ENCODE measurements at places on chromosomes 16 and 17. TPM values are rescaled to one million over a fixed set of nuclear protein-coding genes. Genes with fewer than 3 reads are reported as not detected.

ITGAD gene
- 0.10 TPM for total RNA-seq

ZACN gene
- not detected for total RNA-seq

GRCh38 chr16:53098526-53099317 lies 43.9 kb downstream of the CHD9 start:
- peak; percentile 87 for DNase-seq

DNA sequence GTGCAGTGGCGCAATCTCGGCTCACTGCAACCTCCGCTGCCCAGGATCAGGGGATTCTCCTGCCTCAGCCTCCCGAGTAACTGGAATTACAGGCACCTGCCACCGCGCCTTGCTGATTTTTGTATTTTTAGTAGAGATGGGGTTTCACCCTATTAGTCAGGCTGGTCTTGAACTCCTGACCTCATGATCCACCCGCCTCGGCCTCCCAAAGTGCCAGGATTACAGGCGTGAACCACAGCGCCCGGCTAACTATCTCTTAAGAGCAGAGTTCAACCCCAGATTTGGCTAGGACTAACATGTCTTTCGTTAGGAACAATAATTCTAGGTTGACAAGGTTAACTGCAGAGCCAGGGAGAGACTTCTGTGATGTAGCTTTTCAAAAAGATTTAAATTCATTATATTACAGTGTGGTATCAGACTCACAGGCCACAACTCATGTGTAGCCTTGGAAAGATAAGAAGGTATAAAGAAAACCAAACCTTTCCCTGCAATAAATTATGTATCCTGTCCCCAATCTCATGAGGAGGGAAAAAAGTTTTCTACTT lies 4.3 kb downstream of the CHTF8 start:
- no peak for DNase-seq

RGS11 gene
- 2.4 TPM for total RNA-seq

MARVELD3 gene
- 3.0 TPM for total RNA-seq

GRCh38 chr17:19573075-19573474 lies 39.4 kb downstream of the SLC47A1 start:
- no peak for DNase-seq

DNA sequence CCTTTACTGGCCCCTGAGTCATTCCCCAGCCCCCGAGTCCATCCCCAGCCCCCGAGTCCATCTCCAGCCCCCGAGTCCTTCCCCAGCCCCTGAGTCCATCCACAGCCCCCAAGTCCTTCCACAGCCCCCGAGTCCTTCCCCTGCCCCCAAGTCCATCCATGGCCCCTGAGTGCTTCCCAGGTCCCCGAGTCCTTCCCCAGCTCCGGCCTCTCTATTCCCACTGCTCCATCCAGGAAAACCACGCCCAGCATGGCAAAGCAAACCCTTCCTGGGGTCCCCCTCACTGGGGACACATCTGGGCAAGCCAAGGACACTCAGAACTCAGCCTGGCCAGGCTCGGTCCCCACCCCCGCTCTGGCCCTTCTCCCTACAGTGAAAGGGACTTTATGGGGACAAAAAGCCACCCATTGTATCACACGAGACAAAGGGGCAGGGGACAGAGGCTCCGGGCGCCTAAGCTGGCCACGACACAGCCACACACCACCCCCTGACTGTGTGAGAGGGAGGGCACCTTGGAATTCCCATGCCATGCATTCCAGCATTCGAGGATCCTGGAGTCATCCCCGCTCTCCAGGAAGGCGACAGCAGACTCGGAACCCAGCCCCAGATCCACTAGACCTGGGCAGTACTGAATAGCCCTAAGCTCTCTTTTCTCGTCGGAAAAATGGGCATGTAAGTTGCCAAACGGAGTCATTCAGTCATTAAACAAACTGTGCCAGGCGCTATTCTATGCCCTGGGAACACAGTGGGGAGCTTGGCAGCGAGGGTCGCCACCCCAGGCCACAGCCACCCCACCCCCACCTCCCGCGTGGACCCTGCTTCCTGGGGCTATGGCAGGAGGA lies 14.0 kb downstream of the PLLP start:
- no peak for DNase-seq

CLEC18A gene
- total RNA-seq, result 0.89 TPM

GRCh38 chr16:12390644-12391043 lies 413.0 kb downstream of the CPPED1 start:
- DNase-seq, result no peak

- no peak for DNase-seq
Observed at GRCh38 chr17:7235693-7236665, 1.7 kb upstream of the DVL2 start.

- DNase-seq, result no peak
Observed at GRCh38 chr17:75352079-75352569, 53.4 kb downstream of the GRB2 start.

GRCh38 chr17:42243493-42243982 lies 32.7 kb downstream of the STAT5B start:
- no peak for DNase-seq

DNA sequence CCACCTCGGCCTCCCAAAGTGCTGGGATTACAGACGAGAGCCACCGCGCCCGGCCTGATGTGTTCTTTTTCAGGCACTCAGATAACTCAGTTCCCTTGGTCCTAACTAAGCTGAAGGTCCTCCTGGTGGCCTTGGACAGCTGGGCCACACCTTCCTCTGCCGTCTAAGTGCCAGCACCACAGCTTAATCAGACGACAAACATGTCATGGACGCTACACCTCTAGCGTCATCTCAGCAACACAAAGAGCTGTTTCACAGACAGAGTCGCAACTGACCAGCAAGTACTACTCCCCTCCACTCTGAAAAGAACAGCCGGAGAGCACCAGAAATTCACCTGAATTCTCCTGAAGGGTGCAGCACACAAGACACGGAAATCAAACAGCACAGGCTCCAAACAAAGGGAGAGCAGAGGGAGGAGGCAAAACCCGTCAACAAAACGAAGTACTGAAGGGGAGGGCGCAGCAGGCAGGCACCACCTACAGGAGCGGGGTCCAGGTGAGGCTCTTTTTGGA lies 4.4 kb downstream of the TRAP1 start:
- no peak for DNase-seq

SEZ6 gene
- 0.30 TPM for total RNA-seq

TMEM95 gene
- total RNA-seq, result not detected

ZG16B gene
- total RNA-seq, result 2.6 TPM

KRT14 gene
- 763 TPM for total RNA-seq

ATP1B2 gene
- 2.9 TPM for total RNA-seq

GRCh38 chr16:2335286-2335895 lies 5.1 kb downstream of the ABCA3 start:
- DNase-seq, result no peak

GRCh38 chr17:50739098-50739497 lies 19.7 kb downstream of the LUC7L3 start:
- no peak for DNase-seq

TBC1D3 gene
- not detected for total RNA-seq

GRCh38 chr16:80300876-80301275 lies 239.9 kb upstream of the DYNLRB2 start:
- DNase-seq, result no peak

DNA sequence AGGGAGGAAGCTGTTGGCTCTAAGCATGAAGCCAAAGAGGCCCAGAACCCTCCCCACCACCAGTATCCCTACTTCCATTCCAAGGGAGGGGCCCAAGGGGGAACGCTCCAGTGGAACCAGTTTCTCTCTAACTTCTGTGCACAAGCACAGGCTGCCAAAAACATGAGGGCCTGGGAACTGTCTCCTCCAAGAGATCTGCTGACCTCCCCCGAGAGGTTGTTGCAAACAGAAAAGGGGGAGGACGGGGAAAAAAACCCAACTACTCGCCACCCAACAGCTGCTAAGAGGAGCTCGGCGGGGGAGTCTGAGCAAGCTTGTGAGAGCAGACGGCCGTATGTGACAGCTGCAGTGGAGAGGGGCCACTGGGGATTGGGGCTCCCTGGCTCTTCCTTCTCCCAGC lies 15.7 kb upstream of the SLC35B1 start:
- DNase-seq, result peak; percentile 53

DNA sequence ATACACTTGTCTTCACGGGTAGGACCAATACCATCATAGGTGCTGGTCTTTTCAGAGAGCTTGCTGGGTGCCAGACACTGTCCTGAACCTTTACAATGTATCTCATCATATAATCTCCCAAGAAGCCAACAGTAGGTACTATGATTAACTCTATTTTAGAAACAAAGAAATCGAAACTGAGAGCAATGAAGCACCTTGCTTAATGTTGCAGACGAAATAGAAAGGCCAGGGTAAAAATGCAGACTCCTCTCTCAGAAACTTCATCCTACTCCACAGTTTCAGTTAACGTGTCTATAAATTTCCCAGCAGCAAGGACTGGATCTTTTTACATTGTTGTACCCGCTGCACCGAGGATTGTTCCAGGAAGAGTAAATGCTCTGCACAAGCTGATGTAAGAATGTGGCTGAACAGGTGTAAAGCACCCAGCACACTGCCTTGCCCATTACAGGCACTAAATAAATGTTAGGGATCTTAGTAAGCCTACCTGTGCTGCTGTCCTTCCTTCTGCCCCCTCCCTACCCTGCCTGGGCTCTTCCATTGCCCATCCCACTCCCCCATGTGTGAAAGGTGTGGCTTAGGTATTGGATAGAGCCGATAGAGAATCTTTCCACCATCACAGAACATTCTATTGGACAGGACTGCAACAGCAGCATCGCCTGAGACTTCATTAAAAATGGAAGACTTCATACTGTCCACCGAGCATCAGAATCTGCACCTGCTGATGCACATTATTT lies 476.7 kb downstream of the SOX9 start:
- DNase-seq, result no peak

IGFALS gene
- not detected for total RNA-seq

DNA sequence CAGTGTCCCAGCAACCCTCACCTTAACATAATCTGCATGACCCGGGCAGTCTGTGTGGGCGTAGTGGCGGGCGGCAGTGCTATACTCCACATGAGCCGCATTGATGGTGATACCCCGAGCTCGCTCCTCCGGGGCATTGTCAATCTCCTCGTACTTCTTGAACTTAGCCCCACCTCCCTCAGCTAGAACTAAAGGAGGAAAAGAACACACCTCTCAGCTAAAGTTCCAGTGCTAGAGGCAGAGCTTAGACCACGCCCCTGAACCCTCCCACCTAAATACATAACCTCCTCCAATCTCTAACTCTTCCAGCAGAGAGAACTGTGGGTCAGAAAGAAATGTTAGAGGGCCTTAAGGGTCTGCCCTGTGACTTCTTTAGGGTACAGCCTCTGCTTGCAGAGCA lies 855 bp downstream of the TUFM start:
- no peak for DNase-seq

DNA sequence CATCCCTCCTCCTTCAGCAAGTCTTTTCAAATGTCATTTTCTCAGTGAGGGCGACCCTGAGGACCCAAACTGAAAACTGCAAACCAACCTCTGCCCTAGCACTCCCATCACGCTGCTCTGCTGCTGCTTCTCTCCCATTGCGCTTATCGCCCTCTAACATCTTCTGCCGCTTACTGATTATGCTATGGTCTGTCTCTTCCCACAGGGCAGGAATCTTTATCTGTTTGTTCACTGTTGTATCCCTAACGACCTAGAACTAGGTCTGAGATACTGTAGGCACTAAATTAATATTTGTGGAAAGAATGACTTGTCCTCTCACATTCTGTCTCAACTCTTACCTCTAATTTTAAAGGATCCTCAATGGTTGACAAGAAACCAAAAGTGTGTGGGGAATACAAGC lies 12.5 kb downstream of the ZSCAN32 start:
- DNase-seq, result no peak

DNA sequence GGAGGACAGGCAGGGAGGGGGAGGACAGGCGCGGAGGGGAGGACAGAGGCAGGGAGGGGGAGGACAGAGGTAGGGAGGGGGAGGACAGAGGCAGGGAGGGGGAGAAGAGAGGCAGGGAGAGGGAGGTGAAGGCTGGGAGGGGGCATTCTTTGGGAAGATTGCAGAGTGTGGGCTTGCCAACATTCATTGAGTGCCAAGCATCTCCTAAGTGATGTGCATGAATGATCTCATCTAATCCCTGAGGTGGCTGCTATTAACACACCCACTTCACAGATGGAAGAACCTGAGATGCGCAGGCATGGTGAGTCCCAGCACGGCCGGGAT lies 58.3 kb downstream of the NT5M start:
- peak; percentile 68 for DNase-seq

DNA sequence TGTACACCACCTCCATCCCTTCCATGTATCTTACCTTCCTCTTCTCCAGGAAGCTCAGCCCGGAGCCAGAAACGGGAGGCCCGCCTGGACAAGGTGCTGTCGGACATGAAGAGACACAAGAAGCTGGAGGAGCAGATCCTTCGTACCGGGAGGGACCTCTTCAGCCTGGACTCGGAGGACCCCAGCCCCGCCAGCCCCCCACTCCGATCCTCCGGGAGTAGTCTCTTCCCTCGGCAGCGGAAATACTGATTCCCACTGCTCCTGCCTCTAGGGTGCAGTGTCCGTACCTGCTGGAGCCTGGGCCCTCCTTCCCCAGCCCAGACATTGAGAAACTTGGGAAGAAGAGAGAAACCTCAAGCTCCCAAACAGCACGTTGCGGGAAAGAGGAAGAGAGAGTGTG lies 756 bp upstream of the MVP start:
- DNase-seq, result no peak

GRCh38 chr16:164827-165538 lies 795 bp upstream of the HBM start:
- DNase-seq, result no peak

DNA sequence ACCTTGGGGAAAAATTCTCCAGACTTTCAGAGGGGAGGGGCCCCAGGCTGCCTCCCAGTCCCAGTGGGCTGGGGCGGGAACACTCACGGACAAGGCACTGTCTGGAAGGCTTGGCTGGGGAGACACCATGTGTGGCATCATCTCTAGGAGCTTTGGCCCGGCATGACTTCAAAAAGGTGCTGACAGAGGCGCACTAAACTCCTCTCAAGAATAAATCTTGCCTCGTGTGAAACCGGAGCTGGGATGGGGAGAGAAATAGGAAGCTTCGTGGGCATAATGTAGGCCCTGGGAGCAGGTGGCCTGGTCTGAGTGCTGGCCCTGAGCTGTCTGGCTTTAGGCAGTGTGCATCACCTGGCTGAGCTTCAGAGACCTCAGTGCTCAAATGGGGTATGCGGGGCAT lies 5.7 kb downstream of the WSCD1 start:
- DNase-seq, result no peak

DNA sequence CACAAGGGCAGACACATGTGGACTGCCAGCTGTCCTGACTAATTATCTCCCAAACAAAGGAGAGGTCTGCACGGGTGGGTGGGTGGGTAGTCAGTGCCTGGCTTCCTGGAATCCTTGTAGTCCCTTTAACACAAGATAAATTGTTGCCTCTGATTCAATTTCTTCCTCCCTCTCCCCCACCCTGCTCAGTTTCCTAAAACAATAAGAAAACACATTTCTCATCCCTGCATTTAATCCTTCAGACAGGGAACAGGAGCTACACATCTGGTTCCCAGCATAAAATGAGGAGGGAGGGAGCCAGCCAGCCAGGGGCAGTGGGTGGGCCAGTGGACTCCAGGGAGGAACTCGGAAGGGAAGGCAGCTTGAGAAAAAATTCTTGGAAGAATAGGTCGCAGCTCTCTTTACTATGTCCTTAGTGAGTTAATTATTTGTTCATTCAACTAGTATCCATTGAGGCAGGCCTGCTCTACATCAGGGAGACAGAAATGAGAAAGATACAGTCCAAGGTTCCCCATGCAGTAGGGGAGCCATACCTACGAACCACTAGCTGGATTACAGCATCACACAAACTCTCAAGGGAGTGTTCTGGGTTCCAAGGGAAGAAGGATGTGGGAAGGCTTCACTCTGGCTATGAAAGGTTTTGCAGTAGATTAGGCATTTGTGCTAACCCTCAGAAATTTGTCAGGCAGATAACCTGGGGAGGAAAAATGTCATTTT lies 58.3 kb downstream of the CCT6B start:
- peak; percentile 33 for DNase-seq

CDRT15 gene
- not detected for total RNA-seq

Measured in skin of body (tissue), 3 donors.